ENCODE measurements at places on chromosomes 5 and 9.

GRCh38 chr5:65184780-65185179 lies 296.9 kb downstream of the ADAMTS6 start:
- no peak for DNase-seq

GRCh38 chr9:131670247-131671132 lies 69.4 kb downstream of the RAPGEF1 start:
- no peak for DNase-seq

DNA sequence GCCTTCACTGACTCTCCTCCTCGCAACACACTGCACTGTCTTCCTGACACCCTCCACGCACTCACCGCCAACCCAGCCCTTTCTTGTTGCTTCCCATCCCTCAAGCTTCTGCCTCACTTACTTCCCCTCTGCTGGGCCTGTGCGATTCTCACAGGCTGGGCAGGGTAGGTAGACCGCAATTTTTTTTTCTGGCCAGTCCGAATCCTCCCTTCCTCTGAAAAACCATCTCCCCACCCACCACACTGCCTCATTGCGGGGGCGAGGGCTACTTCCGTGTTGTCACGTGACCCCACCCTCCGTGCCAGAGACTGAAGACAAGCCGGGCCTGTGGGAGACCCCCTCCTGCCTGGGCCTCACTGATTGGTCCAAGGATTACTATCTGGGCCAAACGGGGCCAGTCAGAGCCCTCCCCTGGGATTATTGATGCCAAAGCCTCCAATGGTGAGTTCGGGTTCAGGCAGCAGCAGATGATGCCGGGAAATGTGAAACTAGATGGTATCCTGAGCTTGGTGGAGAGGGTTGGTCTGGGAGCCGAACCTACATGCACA lies 73.1 kb downstream of the STK10 start:
- DNase-seq = no peak

DNA sequence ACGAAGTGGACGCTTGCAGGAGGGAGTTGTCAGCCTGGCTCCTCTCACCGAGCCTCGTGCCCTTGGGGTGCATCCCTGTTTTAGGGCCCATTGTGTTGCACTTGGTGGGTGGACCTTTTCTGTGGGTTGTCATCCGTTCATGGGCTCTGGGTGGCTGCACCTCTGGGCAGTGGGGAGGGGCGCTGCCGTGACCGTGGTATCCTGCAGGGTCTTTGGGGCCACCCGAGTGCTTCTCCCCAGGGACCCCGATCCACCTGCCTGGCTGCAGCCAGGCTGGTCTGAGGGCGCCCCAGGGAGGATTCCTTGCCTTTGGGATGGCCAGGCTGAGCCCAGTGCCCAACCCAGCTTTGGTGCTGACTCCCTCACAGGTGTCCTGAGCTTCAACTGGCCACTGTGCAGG lies 41.0 kb upstream of the UBAC1 start:
- DNase-seq = no peak

DNA sequence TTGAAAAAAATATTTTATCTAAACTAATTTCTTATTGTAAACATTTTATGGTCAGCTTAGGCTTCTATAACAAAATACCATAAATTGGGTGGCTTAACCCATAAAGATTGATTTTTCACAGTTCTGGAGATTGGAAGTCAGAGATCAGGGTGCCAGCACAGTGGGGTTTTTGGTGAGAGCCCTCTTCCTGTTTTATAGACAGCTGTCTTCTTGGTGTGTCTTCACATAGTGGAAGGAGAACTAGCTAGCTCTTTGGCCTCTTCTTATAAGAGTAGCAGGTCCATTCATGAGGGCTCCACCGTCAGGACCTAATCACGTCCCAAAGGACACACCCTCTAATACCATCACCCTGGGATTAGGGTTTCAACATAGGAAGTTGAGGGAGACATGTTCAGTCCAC lies 26.6 kb downstream of the OTULINL start:
- no peak for DNase-seq

DNA sequence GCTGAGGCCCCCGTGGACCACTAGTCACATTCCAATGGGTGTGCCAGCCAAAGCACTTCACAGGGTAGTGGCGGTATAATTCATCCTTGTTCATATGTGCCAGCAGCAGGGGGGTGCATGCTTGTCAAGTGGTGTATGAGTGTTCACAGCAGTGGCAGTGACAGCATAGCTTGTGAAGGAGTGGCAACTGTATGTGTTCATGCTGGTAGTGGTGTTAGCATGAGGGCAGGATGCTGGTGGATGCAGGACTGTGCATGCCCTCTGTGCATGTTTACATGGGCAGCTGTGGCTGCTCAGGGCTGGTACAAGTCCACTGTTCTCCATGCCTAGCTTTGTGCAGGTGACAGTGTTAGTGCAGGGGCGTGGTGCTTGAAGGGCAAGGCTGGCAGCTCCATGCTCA lies 253.4 kb upstream of the DMAC1 start:
- DNase-seq = no peak

GRCh38 chr9:129983891-129984290 lies 59.1 kb downstream of the FNBP1 start:
- no peak for DNase-seq
